Left colon (tissue), 2 donors: ENCODE measurements at places on chromosomes 6 and 20. TPM values are rescaled to one million over a fixed set of nuclear protein-coding genes. Genes with fewer than 3 reads are reported as not detected.

DNA sequence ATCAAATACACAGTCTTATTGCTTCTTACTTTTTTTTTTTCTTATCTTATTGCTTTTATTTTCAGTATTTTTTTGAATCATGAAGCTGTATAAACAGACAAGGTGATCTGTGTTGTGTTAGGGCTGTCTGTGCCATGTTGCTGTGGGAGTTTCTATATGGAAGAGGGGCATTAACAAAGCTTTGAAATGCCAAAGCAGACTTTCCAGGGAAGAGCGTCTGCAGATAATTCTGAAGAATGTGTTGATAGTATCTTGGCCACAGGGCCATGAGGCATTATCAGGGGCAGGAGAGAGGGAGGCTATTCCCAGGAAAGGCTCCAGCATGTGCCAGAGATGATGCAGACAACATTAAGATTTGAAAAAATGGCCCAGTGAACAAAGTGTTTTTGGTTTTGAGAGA is 354.5 kb downstream of the UTRN start:
- no peak for DNase-seq

GSTA4 gene
- 14.1 TPM for total RNA-seq

DNA sequence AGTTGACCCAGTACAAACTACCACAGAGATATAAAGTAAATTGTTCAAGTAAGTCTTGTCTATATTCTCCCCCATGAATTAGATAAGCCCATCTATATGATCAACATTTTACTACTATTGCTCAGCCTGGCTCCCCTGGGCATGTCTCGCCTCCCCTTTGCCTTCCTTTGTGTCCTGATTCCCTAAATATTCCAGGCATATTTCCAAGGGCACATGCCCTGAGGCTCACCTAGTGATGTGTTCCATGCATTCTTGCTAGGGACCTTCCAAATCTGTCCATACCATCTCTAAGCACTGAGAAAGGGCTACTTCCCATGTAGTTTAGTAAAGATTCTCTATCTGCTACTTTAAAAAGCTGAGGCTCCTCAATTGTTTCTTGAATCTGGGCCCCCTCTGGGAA is 309.5 kb upstream of the PRND start:
- no peak for DNase-seq

DNA sequence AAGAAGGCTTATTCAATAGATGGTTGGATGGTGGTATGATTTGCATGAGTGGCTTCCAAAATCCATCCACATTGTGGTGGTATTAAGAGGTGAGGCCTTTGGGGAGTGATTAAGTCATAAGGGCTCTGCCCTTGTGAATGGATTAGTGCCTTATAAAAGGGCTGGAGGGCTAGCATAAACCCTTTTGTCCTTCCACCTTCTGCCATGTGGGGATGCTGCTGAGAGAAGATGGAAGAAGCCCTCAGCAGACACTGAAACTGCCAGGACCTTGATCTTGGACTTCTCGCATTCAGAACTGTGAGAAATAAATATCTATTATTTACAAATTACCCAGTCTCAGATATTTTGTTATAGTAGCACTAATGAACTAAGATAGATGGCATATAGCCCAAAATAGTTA is 27.8 kb upstream of the SRPK1 start:
- DNase-seq: no peak

DNA sequence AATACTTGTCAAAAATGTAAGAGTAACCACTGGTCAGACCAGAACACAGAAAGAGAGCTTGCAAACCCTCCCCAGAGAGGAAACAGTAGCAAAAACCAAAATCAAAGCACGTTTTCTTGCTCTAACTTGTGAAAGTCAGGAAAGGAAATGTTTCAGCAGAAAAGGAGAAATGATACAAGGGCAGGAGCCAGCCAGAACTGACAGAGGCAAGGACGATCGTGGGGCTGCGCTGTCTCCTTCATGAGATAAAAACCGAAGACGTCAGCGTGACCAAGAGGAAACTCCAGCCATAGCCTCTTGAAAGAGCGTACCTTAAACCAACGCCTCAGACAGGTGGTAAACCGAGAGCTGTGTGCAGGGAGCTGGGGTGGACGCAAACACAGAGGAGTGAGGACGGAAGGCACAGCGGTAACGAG is 27.5 kb downstream of the LAMA5 start:
- DNase-seq: no peak

DNA sequence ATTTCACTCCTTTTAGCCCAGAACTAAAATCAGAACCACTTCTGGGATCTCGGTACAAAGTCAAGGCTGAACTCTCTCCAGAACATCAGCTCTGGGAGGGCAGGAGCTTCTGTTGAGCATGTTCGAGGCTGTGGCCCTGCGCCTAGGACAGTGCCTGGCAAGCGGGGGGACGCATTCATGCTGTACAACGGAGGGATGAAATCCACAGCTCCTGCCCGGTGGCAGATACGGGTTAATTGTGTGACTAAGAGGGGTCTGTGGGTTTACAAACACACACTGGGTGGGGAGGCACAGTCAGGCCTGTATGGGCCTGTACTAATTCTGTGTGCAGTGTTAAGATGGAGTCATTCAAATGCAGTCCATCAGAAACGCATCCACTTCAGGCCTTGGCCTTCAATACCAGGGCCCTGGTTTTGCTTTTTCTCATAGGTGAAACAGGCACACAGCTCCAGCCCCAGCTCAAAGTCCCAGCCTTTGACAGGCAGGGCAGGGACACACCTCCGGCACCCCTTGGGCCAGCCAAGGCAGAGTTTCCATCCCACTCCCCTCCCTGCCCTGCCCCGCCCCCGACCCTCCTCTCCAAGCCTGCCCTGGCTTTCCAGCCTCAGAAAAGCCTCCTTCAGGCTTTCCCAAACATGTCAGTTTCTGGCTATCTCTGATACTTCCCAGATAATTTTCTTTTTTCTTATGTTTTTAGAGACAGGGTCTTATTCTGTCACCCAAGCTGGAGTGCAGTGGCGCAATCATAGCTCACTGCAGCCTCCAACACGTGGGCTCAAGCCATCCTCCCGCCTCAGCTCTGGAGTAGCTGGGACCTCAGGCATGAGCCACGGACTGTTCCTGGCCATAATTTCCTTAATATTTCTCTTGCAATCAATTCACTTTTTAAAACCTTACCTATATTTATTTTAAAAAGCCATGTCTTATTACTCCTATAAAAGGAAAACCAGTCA is 109.8 kb downstream of the SULF2 start:
- no peak for DNase-seq

GRCh38 chr6:131103296-131103695 is 32.0 kb upstream of the AKAP7 start:
- DNase-seq: no peak

DNA sequence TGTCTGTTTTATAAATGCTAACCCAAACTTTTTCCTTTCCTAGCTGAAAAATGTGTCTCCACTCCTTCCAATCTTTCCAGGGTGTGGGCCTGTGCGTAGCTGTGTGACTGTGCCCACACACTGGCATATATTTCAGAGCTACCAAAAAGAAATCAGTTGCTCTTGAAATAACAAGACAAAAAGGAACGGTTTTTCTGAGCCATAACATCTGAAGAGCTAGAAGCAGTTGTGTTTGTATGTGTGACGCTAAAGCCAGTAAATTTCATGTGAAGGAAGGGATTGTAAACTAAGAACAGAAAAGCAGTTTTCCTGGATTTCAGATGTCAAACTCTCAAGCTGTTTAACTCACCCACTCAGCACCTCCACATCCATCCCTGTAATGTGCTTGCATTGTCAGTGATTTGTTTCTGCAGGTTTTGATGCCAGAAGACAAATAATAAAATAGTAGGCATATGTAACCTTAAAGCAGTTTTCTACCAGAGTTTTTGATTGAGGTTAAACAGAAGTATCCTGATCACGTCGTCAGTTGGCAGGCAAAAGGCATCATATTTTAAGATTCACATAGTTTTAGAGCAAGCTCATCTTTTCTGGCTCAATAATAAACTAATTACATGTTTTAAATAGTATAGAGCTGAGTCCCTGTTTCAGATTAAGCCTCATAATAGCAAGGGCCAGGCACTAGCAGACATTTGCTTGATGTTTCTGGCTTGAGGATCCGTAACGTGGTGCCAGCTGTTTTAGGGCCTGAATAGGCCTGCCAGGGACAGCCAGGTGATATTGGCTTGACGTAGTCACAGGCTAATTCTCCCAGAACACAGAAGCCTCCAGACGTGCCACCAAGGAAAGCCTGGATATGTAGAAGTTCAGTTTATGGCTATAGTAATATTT is 90.9 kb downstream of the FOXO3 start:
- DNase-seq: no peak

E2F3 gene
- total RNA-seq: 9.5 TPM

DNA sequence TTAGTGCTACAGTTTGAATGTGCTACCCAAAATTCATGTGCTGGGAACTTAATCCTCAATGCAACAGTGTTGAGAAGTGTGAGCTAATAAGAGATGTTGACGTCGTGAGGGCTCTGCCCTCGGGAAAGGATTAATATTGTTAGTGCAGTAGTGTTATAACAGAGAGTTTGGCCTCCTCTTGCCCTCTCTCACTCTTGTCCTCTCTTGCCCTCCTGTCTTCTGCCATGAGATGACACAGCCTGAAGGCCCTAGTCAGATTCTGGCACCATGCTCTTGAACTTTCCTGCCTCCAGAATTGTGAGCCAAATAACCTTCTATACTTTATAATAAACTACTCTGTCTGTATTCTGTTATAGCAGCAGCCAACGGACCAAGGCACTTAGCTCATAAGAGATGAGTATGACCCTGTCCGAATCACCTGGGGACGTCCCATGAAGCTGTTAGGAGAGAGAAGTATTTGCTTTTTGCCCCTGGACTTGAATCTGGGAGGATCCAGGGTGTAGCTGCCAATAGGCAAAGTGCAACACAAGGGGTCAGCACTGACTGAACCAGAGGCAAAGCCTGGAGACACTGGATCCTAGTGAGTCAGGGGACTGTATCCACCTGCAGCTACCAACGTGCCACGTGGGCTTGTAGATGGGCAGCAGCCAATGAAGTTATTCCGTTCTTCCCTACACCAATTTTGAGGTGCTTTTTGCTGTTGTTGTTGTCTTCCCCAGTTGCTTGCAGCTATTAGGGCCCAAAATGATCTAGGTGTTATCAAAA is 233.7 kb downstream of the THBS2 start:
- no peak for DNase-seq

DNA sequence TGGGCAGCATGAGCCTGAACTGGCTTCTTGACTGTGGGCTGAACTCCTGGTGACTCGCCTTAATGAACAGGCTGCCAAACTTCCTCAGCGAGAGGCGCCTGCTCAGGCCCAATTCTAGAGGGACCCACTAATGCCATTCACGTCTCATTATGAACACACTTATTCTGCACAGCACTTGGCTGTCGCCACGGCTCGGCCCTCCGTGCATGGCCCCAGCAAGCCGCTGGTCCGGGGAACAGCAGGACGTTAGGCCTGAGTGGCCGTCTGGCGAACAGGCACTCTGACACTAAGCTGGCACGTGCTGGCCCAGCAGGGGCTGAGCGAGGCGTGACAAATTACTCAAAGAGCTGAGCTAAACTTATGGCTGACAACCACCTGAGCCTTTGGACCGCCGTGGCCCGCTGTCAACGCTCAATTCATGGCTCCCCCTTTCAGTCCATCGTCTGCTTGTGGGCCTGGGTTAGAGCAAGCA is 45.9 kb downstream of the INSM1 start:
- no peak for DNase-seq

- DNase-seq: no peak
Measured at GRCh38 chr6:29730575-29731126, 7.4 kb downstream of the HLA-F start.

GRCh38 chr6:134787261-134787877 is 162.5 kb downstream of the ALDH8A1 start:
- no peak for DNase-seq

- DNase-seq: no peak
Measured at GRCh38 chr6:161001421-161001820, 9.9 kb downstream of the MAP3K4 start.

- DNase-seq: no peak
Measured at GRCh38 chr6:138772596-138773176, 883 bp upstream of the CCDC28A start.

CNKSR3 gene
- total RNA-seq: 11.6 TPM

DNA sequence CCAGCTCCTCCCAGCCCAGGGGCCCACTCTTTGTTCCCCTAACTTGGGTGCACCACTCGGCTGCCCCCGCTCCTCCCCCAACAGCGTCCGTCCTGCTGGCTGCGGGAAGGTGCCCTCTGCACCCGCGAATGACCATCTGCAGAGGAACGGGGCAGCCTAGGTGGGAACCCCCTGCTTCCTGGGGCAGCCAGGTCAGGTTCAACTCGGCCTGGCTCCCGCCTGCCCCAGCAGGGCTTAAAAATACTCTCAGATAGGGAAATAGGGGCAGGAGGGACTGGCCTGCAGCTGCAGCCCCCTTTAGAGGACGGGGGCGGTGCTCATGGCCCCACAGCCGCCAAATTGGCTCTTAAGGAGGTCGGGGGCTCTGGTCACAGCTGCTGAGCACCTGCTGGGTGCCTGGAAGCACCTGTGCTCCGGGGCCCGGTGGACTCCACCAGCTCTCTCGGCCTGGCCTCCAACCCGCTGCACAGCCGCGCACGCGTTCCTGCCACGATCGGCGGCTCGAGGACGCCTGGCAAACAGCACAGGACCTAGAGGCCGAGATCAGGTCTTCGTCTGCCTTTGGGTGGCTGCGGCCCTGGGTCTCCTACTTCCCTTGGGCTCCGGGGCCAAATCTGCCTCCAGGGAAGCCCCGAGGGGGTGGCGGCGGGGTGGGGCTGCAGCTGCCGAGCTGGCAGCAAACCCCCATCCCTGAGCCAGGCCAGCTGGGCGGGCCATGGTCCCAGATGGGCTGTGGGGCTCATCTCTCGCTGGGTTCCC is 700 bp upstream of the LAMA5 start:
- peak; percentile 44 for DNase-seq

DNA sequence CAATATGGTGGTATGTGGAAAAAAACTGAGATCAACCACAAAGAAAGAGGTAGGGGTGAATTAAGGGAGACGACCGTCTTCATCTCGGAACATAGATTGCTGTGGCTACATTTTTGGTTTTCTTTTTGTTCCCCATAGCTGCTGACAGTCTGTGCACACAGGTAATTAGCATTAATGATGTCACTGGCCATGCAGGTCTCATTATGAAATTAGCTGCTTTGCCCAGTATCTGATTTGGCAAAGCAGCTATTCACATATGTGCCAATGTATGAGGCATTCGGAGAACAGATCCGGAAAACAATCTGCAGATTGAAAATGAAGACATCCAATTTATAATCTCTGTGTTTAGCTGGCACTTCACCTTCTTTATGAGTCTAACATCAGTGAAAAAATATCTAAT is 13.1 kb downstream of the NOX3 start:
- DNase-seq: no peak

- no peak for DNase-seq
Measured at GRCh38 chr6:125073071-125073470, 80.5 kb upstream of the TPD52L1 start.

CGA gene
- not detected for total RNA-seq

C4B gene
- 3.8 TPM for total RNA-seq
